ENCODE measurements at places on chromosomes 7 and 10.

- DNase-seq = no peak
Measured at GRCh38 chr7:80884511-80885195, 34.2 kb downstream of the SEMA3C start.

DNA sequence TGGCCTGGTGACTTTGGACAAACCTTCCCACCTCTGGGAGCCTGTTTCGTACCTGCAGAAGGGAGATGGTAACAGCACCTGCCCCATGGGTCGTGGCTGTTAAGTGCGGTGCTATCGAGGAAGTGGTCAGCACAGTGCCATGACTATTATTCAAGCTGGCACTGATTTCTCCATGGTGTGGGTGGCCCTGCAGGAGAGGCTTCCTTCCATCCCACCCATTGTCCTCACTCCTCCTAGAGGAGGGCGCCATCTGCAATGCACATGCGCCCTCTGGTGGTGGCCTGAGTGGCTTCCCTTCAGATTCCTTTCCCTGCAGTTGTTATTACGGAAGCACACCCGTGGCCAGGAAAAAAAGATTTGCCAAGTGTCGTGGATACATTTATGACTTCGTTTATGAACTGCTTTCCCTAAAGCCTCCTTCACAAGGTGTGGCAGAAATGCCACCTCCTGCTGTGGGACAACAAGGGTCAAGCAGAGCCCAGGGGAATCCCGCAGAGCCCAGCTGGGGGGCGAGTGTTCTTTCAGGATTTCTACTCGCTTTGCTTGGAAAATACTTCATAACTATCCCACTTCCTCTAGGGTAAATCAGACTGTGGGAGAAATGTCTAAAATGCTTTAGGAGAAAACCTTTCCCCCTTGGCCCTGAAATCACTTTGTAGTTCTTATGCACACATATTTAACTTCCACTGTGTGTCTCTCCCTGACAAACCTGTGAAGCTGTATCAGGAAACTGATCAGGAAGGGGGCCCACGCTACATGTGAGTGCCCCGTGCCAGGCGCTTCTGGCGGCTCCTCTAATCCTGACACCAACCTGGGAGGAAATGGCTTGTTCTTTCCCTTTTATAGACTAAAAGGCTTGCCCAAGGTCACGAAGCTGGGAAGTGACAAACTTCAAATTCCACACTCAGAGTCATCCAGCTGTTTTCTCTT is 98.0 kb upstream of the ANLN start:
- DNase-seq = peak; percentile 82

DNA sequence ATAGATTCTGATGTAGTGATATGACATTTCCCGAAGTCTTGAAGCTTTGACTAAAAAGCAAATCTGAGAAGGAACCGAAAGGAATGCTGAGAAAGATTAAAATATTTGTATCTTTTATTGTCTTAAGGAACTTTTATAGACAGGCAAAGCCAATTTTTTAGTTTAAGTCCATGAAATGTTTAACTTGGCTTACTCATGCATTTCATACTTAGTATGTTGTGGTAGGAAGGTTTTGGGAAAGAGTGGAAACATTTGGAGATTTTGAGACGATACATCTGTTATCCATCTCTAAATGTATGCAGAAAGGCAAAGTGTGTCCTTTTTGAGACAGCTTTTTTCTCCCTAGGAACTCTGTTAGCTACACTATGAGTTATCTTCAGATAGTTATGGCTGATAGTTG is 10.1 kb downstream of the TBC1D12 start:
- DNase-seq = no peak

GRCh38 chr10:117534321-117535297 is 7.9 kb upstream of the EMX2 start:
- DNase-seq = no peak

DNA sequence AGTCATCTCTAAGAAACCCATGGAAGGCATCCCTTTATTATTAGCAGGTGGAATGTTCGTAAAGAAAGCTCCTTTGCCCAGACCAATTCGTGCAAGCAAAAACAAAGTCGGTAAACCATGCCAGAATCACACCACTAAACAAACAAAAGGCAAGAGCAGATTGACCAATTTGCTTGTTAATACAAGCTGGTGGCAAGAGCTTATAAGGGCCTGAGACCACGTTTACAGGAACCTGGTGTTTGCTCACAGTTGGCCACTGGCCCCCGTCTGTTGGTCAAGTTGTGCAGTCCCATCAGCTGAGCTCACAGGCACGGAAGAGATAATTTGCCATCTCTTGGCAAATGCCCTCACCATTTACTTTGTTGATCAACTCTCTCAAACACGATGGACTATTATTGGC is 342.2 kb upstream of the MKI67 start:
- DNase-seq = no peak

DNA sequence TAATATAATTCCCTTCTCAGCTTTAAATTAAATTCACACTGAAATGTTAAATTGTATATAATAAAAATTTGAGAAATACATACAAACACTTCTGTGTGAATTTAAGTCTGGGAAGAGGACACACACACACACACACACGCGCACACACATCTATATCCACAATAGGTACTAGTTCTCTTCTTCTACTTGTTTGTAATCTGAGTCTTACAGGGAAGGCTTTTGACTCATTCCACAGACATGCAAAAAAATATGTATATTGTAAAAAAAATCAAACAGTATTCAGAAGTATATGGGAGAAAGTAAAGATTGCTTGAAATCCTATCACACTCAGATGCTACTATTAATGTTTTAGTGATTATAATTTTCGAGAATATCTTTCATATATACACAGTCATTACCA is 276.2 kb downstream of the MDFIC start:
- no peak for DNase-seq

DNA sequence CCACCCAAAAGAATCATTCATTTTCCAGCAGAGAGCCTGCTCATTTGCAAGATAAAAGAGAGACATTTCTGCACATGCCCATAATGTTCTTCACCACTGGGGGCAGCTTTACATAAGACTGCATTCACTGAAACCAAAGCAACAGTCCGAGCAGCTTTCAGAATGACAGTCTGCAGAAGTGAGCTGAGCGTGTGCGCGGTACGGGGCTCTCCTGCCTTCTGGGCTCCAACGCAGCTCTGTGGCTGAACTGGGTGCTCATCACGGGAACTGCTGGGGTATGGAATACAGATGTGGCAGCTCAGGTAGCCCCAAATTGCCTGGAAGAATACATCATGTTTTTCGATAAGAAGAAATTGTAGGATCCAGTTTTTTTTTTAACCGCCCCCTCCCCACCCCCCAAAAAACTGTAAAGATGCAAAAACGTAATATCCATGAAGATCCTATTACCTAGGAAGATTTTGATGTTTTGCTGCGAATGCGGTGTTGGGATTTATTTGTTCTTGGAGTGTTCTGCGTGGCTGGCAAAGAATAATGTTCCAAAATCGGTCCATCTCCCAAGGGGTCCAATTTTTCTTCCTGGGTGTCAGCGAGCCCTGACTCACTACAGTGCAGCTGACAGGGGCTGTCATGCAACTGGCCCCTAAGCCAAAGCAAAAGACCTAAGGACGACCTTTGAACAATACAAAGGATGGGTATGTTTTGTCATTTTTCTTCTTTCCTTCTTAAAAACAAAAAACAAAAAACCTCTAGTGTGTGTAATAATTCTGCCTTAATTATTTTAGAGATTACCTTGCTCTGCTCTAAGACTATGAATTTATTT is at the start of gene LRRTM3:
LRRTM3 (plus strand) TSS at position 141 of the 820 bp plus-strand sequence.
- peak; percentile 92 for DNase-seq

DNA sequence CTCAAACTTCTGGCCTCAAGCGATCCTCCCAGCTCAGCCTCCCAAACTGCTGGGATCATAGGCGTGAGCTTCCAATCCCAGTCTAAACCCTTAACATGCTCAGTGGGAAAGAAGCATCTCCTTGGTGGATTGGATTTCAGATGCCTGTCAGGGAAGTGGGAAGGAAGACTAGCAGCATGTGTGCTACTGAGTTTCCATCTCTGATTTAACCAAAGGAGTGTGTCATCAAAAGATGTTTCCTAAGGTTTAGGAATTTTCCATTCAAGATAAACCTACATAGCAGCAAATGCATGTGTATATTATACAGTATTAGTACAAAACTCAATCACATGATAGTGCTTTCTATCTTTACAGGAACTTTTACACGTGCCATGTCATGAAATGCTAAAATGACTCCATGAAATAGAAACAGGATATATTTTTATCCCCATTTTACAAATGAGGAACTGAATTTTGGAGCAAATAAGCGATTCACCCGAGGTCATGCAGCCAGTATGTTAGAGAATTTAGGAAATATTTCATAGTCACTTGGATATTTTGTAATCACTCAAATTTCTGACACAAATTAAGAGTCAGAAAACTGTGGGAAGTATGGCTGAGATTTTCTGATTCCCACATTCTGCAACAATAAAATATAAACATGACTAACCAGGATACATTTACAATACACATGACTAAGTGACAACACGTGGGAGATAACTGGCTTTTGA is 11.4 kb upstream of the TMEM26 start:
- no peak for DNase-seq

GRCh38 chr10:118210276-118210675 is 131.8 kb downstream of the FAM204A start:
- DNase-seq = no peak

DNA sequence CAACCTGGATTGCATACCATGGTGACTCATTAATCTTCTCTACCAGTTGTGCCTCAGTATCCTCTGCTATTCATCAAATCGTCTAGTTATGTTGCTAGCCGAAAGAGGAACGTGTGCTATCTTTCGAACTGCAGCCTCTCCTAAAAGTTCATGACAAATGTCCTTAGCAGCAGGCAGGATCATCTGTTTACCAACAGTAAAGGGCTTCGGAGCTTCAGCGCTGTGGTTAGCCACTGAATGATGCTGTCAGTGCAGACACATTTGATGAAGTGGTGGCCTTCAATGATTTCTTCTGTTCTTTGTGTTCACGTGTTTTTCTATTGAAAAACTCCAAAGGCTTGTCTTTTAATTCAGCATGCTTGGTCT is 68.8 kb downstream of the CSTF2T start:
- no peak for DNase-seq

All from putamen (tissue), 1 donor.